ENCODE measurements at places on chromosomes 6 and 20. TPM values are rescaled to one million over a fixed set of nuclear protein-coding genes. Genes with fewer than 3 reads are reported as not detected.

Gene GJA1
- 663 TPM for total RNA-seq

Gene ZNF76
- total RNA-seq: 15.2 TPM

Gene SPATS1
- not detected for total RNA-seq

Gene CD109
- total RNA-seq: 35.1 TPM

Gene CCN2
- 425 TPM for total RNA-seq

Gene SFTA2
- not detected for total RNA-seq

Gene LINC00237
- total RNA-seq: not detected

Gene RAB44
- not detected for total RNA-seq

Gene DYNLT2
- total RNA-seq: 0.97 TPM

Gene TRERF1
- 0.30 TPM for total RNA-seq

Gene NRN1
- 20.8 TPM for total RNA-seq

Gene BEND3
- total RNA-seq: 2.0 TPM

Gene CCM2L
- 9.1 TPM for total RNA-seq

Gene PRKN
- total RNA-seq: 0.15 TPM

Gene F13A1
- total RNA-seq: not detected

Gene DEFB124
- not detected for total RNA-seq

Gene ARMC12
- total RNA-seq: not detected

Gene PI16
- total RNA-seq: not detected

Gene MACROD2
- total RNA-seq: 0.65 TPM

Gene BMP6
- total RNA-seq: 248 TPM

Gene THEMIS
- not detected for total RNA-seq

Gene MYH7B
- not detected for total RNA-seq

Gene RNF114
- 107 TPM for total RNA-seq

Gene SEMG1
- total RNA-seq: not detected

Gene ENPP1
- 3.6 TPM for total RNA-seq

Gene DUSP15
- not detected for total RNA-seq

Gene IL17F
- total RNA-seq: not detected

Gene ENPP5
- not detected for total RNA-seq

Gene RAD21L1
- total RNA-seq: not detected

Gene RAET1G
- 0.30 TPM for total RNA-seq

Gene WFDC13
- not detected for total RNA-seq

Gene COX7A2
- total RNA-seq: 501 TPM

Gene TAAR9
- not detected for total RNA-seq

Gene ZNF311
- 0.30 TPM for total RNA-seq

Gene MAD2L1BP
- total RNA-seq: 29.9 TPM

Gene PSMG4
- total RNA-seq: 58.5 TPM

Gene HLA-DQA2
- not detected for total RNA-seq

Gene FAM217A
- total RNA-seq: not detected

Gene COX4I2
- not detected for total RNA-seq

Gene GPSM3
- total RNA-seq: 3.8 TPM

Gene CLDN20
- not detected for total RNA-seq

Gene CST4
- total RNA-seq: not detected

Gene HTR1E
- total RNA-seq: not detected

Gene HSPA12B
- 3.9 TPM for total RNA-seq

Gene PAX1
- not detected for total RNA-seq

Gene GABRR1
- not detected for total RNA-seq

Gene NR2E1
- total RNA-seq: not detected

Gene CALHM4
- total RNA-seq: 0.46 TPM

Gene SYCP2L
- total RNA-seq: not detected

Gene CCDC170
- 0.15 TPM for total RNA-seq

Gene NKAPL
- total RNA-seq: 0.30 TPM

Gene HLA-DQB2
- not detected for total RNA-seq

Gene ZNF322
- total RNA-seq: 12.3 TPM

Gene OPN5
- total RNA-seq: not detected

Gene SIGLEC1
- not detected for total RNA-seq

Gene HCK
- not detected for total RNA-seq

Gene RNGTT
- total RNA-seq: 24.9 TPM
